ENCODE measurements at places on chromosomes 11 and 22.

GRCh38 chr11:104122011-104122635 lies 41.8 kb downstream of the PDGFD start:
- DNase-seq = no peak

GRCh38 chr22:27566602-27567001 lies 235.0 kb downstream of the MN1 start:
- DNase-seq = no peak

DNA sequence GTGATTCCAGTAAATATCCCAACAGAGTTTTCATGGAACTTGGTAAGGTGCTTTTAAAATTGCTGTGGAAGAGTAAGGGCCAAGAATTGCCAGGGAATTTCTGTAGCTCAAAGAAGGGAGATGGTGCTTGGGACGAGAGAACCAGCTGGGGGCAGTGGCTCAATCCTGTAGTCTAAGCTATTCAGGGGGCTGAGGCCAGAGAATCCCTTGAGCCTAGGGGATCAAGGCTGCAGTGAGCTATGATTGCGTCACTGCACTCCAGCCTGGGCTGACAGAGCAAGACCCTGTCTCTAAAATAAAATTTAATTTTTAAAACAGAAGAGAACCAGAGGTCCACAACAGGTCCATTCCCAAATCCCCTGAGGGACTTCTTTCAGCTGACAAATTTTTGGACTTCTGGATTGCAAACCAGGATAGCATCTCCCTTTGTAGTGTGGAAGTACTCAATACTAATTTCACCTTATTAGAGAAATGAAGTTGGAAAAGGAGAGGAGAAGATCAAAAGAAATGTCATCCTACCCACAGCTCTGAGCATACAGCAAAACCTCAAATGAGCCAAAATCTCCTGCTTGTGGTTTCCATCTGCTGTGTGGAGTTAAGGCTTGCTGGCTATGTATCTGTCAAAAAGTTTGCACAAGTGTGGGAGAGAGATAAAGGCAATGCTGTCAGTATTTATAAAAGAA lies 59.2 kb upstream of the CLPB start:
- no peak for DNase-seq

GRCh38 chr11:111372538-111372937 lies 6.5 kb downstream of the POU2AF1 start:
- DNase-seq = no peak

DNA sequence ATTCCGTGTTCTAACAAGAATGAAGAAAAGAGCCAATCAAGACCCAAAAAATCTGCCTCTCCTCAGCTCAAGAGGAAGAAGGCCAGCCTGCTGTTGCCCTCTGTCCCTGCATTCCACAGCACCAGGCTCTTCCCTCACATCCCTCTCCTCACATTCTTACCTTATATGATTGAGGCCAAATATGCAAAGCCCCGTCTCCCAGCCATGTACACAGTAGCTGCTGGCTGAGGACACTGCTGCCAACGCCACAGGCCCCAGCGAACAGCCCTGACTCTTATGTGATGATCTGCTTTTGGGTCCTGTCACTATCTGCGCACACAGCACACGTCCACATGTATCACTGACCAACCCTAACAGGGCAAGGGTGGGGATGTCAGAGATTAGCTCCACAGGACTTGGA lies 60.2 kb downstream of the MICAL3 start:
- peak; percentile 63 for DNase-seq

- no peak for DNase-seq
These were observed 88.9 kb downstream of the RRM1 start for GRCh38 chr11:4183410-4184057.

DNA sequence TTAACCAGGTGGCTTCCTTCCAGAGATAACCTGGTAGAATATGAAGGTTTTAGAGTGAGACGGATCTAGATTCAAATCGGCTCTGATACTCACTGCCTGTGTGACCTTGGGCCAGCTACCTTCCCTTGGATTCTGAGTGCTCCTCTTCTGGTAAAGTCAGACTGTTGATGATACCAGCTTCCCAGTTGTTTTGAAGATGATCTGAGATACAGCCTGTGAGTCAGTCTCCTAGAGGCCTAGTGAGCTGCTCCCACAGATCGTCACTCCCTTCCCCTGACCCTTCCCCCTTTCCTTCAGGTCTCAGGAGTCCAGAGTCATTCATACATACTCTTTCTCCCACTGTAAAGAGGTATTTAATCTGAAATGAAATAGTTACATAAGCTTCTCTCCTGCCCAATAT lies 207.8 kb downstream of the GRIK4 start:
- DNase-seq = no peak

GRCh38 chr11:122637541-122637940 lies 18.0 kb upstream of the UBASH3B start:
- DNase-seq = no peak

DNA sequence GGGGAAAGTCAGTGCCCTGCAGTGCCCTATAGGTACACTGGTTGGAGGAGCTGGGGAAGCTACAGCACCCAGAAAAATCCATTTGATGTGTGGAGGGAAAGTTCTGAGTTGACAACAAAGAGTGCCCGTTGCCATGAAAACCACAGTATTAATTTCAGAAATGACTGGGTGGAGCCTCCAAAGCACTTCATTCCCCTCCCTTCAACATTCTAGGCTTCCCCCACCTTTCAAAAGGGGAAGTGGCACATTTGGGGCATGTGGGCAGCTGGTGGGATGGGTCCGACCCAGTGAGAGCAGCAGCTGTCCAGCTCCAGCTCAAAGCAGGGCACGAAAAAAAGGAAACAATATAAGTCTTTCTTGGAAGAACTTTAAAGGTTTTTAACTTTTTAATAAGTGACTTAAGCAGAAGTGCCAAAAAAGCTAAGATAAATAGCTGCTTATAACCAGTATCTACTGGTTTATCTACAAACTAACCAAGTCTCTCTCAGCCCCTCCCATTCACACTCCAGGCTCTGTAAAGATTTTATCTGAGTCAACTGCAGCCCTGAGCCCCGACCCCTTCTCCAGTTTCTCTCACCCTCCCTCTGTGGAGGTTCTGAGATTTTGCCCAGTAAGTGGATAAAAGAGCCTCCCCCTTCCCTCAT lies 9.0 kb upstream of the AHNAK start:
- DNase-seq = no peak

GRCh38 chr11:7021318-7021717 lies 1.0 kb downstream of the NLRP14 start:
- no peak for DNase-seq

DNA sequence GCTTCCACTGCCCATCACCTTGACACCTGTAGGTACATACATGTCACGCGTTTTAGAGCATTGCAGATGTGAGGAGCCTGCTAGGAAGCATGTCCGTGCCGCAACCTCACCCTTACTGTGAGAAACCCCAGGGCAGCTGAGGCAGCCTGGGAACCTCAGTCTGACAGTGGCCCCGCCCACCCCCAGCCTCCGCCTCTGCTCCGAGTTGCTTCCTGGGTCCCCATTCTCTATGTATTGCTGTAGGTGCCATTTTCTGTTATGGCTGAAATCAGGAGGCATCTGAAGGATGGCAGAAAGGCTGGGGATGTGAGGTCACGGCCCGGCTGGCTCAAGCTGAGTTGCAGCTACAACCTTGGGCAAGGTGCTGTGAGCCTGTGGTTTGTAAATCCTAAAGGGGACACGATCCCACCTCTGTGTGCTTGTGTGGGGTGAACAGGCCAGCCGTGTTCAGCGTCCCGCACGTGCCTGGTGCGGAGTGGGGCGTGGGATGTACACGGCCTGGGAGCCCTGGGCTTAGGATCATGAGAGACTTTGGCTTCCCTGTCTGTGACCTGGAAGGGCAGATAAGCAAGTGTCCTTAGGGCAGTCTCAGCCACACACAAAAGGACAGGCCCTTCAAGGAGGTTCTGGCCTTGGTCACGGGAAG lies 102.7 kb downstream of the PHF21B start:
- DNase-seq = no peak

- no peak for DNase-seq
These were observed 300.6 kb upstream of the C11orf87 start for GRCh38 chr11:109121173-109121932.

DNA sequence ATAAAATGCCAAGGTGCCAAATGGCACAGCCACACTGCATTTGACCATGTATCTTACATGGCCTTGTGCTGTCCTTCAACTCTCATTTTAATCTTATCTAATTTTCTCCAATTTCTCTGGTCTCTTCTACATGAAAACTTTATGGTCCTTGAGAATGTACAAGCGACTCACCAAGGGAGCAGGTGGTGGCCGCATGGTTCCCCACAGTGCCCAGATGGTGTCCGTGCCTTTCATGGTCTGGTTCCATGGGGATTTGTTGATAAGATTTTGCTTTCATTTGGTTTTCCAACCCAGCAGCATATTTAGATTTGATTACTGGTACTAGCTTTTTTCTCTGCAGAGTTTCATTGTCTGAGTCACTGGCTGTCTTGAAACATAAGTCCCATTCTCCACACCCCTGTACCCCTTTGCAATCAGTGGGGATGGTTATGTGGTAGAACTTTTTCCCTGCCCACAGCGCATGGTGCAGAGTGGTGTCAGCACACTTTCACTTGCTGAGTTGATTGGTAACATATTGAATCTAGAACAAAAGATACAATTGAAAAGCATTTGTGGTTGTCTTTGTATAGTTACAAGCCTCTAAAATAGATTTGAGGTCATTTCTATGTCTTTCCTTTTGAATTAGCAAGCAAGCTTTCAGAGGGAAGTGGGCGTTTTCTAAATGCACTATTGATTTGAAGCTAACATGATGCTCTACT lies 24.1 kb downstream of the ZNRF3 start:
- no peak for DNase-seq

GRCh38 chr11:61773356-61773755 lies 19.0 kb downstream of the TMEM258 start:
- no peak for DNase-seq

GRCh38 chr11:69423611-69424385 lies 57.7 kb upstream of the LINC01488 start:
- DNase-seq = no peak

DNA sequence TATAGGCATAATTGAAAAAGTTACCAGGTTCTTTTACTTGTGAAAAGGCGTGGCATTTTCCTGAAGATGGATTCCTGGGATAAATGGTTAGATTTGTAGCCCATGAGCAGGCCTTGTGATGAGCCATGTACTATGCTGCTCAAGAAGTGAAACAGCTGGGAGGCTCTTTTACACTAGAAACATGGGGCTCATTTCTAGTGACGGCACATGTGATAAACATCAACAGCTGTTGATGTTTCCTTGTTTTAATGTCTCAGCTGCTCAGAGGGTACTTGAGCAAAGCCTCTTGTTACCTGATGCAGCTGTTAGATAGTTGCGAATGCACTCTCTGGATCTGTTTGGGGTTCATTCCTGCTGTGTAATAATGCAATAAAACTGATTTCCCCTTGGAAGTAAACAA lies 396.8 kb downstream of the GUCY1A2 start:
- DNase-seq = no peak

DNA sequence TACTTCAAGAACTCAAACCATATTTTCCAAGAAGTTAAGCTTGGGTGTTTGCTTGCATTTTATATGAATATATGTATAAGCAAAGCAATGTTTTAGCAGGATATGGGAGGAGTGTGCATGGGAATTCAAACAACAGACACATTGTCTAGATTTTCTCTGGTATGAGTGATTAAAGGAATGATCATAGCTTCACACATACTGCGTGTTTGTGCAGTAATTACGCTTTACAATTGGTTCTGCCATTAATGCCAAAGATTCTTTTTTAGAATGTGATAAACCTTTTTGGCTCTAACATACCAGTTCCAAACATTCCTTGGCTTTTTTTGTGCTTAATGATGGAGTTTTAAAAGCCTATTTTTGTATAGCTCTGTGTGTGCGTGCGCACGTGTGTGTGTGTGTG lies 54.0 kb downstream of the CCDC34 start:
- peak; percentile 97 for DNase-seq

Data from fibroblast of skin of scalp (primary cell).